Stimulated activated CD8-positive, alpha-beta memory T cell treated with anti-CD3 and anti-CD28 coated beads, Interleukin-7, amount 100 ng/mL, for 48 hours (primary cell): ENCODE measurements at places on chromosomes 6 and 20.

- DNase-seq = no peak
Measured at GRCh38 chr20:23050847-23051627, 1.6 kb upstream of the THBD start.

- no peak for DNase-seq
Measured at GRCh38 chr6:158061709-158062461, 80.2 kb downstream of the SYNJ2 start.

GRCh38 chr20:50794181-50794845 lies 548 bp upstream of the BCAS4 start:
- no peak for DNase-seq

- no peak for DNase-seq
Measured at GRCh38 chr6:11212664-11213063, 19.8 kb downstream of the NEDD9 start.

GRCh38 chr6:16162003-16162402 lies 33.1 kb downstream of the MYLIP start:
- no peak for DNase-seq
